AG04450 (cell line): ENCODE measurements at places on chromosomes 1 and 21.

DNA sequence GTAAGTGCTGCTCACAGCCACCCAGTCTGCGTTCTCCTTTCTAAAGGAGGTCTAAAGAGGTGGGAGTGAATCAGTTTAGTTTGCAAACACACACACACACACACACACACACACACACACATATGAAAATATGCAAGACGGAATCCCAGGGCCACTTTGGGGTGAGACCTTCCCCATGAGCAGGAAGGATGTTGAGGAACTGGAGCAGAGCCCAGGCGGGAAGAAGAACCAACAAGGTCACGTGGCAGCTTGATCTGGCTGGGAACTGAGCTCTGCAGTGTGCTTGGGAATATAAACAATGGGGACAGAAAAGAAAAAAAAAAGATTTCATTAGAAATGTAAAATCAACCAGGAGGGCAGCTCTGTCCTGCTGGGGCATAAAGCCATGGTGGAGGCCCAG, 32.6 kb downstream of the OR2G3 start:
- no peak for DNase-seq

DNA sequence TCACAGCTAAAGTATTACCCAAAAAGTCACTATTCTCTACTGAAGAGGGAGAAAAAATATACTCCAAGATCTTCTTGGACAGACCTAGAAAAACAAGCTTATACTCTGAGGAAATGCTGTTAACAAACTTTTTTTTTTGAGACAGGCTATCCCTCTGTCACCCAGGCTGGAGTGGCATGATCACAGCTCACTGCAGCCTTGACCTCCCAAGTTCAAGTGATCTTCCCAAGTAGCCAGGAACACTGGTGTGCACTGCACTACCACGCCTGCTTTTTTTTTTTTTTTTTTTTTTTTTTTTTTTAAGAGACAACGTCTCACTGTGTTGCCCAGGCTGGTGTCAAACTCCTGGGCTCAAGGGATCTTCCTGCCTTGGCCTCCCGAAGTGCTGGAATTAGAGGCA, 17.3 kb downstream of the GLRX2 start:
- no peak for DNase-seq

DNA sequence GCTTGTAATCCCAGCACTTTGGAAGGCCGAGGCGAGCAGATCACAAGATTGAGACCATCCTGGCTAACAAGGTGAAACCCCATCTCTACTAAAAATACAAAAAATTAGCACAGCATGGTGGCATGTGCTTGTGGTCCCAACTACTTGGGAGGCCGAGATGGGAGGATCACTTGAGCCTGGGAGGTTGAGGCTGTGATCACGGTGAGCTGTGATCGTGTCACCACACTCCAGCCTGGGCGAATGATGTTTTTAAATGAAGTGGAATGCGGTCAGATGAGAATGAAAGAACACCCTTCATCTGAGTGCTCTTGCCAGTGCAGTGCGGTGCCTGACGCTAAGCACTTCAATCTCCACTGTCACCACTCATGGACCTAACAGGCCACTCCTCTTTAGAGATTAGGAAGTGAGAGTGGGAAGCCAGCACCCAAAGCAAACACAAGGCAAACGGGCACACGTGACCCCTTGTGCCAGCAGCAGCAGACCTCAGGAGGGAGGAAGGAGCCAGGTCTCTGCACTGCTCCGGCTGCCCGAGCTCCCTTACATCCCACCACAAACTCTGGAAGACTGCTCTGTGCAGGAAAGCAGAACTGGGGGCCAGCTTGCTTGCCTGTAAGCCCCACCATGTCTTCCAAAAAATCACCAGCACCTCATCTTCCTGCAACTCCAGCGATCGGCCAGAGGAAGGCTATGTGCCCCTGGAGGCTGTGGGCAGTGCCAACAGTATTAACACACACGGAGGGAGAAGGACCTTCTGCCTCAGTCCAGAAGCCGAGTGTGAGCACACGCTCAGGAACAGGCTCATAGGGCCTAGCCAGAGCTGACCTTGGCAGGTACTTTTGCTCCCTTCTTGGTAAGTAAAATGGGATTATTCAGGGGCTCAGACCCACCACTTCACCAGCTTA, 9.7 kb downstream of the CTNNBIP1 start:
- DNase-seq = no peak

GRCh38 chr21:31552826-31553225, 106.7 kb upstream of the SOD1 start:
- no peak for DNase-seq

GRCh38 chr1:198463709-198464108, 76.8 kb downstream of the ATP6V1G3 start:
- no peak for DNase-seq

DNA sequence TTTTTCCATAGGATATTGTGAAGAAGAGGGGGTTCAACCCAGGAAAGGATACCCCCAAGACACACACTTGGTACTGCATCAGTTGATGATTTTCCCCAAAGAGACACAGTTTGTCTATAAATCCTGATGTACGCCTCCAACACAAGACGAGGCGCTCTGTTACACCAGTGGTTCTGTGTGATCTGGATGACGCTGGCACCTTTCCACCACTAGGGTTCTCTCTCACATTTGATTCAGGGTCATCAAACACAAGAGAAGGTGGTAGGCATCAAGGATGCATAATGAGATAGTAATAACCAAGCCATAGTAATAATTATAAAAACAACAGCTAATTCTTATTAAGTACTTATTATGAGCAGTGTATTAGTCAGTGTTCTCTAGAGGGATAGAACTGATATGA, 508.8 kb upstream of the ZP4 start:
- no peak for DNase-seq

GRCh38 chr1:209105701-209106100, 477.8 kb upstream of the CAMK1G start:
- no peak for DNase-seq
